ENCODE measurements at places on chromosomes 3 and 15. TPM values are rescaled to one million over a fixed set of nuclear protein-coding genes. Genes with fewer than 3 reads are reported as not detected.

PPIP5K1 gene
- total RNA-seq = 30.0 TPM

SPATA12 gene
- not detected for total RNA-seq

GOLGA6L10 gene
- total RNA-seq = 0.72 TPM

CHRD gene
- not detected for total RNA-seq

GPR171 gene
- 50.6 TPM for total RNA-seq

IMPG2 gene
- 0.56 TPM for total RNA-seq

PPP1R14D gene
- total RNA-seq = not detected

TMEM45A gene
- total RNA-seq = 0.15 TPM

THAP10 gene
- not detected for total RNA-seq

PROS1 gene
- not detected for total RNA-seq

REC114 gene
- total RNA-seq = not detected

- DNase-seq = no peak
Measured at GRCh38 chr3:59266551-59266950, 216.7 kb upstream of the CFAP20DC start.

GRCh38 chr3:16338999-16339398, 74.0 kb downstream of the OXNAD1 start:
- DNase-seq = no peak

GRCh38 chr15:71337197-71337845, 222.1 kb downstream of the THSD4 start:
- no peak for DNase-seq

- no peak for DNase-seq
Measured at GRCh38 chr3:111813441-111813840, 45.6 kb upstream of the PHLDB2 start.

DNA sequence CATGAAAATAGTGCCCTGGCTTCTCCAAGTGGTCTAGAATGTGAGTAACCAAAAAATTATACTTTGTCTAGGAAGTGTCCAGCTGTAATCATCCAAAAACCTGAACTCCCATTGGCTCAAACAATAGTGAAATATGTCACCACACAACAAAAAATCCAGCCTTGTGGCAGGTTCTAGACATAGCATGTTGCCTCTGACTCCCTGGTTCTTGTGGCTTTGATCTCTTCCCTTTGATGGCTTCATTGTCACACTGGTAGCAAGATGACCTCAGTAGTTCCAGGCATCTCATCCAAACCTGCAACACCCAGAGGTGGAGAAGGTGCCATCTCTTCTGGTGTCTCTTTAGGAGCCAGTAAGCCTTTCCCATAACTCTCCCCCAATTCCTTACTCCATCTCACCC, 74.7 kb downstream of the CMSS1 start:
- no peak for DNase-seq

DNA sequence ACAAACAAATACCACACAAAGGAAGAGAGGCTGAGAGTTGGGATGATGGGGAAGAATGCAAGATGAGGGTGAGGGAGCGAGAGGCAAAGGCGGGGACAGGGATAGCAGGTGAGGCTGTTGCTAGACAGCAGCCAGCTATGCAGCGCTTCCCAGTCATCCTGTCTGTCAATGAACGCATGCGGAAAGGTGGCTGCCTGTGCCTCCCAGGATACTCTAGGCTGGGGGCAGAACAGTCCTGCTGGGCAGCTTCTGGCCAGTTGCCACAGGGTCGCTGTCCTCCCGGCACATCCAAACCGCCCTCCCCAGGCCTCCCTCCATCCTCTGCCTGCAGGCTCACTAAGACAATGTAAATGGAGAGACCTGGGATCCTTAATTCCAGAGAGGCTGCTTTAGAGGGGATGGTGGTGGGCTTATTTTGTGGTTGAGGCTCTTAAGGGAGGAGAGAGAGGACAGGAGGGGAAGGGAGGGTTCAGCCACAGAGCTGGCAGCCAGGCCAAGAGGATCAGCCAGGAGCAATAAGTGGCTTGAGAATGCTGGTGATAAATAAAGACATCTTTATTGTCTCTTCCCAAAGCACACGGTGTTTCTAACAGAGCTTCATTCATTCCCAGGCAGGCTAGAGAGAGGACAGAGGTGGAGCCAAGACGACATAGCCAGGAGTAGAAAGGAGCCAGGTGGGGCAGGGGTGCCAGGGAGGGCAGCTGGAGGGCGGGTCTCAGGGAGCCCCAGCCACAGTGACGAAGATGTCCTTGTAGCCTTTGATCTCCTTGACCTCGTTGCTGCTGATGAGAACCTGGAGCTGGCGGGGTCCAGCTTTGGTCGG, 9.2 kb upstream of the TGM5 start:
- DNase-seq = no peak

DNA sequence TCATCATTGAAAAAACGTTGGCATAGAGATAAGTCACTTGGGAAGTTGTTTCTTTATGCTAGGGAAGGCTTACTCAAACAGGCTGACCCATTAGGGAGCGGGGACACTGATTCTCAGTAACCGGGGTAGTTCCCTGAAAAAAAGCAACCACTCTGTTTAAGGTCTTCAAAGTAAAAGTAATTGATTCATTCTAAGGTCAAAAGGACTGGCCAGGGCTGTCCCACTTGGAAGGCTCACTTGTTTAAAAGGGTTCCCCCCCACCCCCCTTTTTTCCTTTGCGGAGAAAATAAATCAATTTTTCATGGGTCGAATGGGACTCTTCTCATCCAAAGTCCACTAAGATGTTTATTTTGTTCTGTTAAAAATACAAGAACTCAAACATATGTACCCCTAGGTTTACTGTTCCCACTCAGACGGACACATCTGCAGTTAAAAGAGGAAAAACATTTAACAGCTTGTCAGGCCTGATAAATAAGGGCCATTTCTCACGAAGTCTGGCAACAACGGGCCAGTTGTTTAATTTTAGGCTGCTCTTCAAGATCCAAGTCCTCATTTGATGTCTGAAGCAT, 53.0 kb downstream of the ARHGEF3 start:
- DNase-seq = no peak

GRCh38 chr3:157920822-157921700, 185.2 kb downstream of the SHOX2 start:
- DNase-seq = no peak

DNA sequence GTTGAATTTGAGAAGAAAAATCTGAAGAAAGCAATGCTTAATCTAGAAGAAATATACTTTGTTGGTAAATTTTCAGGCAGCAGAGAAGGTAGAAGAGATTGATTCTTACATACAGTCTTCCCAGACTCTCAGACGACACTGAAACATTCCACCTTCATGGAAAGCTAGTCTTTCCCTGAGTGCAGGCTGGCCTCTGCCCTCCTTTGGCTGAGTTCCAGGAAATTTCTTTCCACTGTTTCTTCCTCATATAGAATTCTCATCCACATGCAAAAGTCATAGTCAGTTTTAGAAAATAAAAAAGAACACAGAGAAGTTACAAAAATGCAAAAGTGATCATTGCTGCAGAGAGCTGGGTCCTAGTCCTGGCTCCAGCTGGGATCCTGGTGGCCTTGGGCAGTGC, 142.5 kb upstream of the PRR23C start:
- DNase-seq = no peak

GRCh38 chr15:34059946-34060345, 20.9 kb upstream of the AVEN start:
- no peak for DNase-seq

DNA sequence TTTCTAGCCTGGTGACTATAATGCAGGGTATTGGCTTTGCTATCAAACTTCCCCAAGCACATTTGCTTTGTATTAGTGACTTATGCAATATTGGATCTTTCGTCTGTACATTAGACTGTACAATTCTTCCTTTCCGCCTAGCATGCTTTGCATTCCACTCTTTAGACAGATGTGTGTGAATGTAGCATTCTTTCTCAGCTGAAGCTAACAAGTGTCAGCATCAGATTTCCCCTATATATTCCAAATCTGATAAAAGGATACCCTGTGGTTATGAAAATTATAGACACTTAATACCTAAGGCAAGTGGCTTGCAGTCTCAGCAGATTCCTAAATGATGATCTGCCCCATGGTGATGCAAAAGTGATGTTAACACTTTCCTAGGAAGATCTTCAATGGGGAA, 360.1 kb downstream of the CNTN4 start:
- no peak for DNase-seq

DNA sequence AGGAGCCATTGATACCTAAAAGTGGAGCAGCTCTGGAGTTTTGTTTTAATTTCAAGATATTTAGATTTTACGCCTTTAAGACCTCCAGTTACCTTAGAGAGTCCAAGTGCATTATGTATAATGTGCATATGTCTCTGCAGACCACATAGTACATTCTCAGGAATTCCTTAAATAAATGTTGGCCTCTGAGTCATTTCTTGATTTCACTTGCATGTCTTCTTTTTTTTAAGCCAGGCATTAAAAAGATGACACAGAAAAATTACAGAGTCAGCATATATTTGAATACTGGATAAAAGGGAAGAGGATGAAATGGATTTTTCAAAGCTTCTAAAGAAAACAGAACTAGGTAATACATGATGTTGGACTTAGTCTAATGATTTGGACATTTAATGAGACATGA, 125.2 kb downstream of the TMCO5A start:
- DNase-seq = no peak

- DNase-seq = no peak
Measured at GRCh38 chr3:181265750-181266333, 276.3 kb upstream of the DNAJC19 start.

- no peak for DNase-seq
Measured at GRCh38 chr3:4994823-4995499, 15.7 kb downstream of the BHLHE40 start.

GRCh38 chr3:198079771-198080520, 119.9 kb downstream of the LMLN start:
- DNase-seq = no peak

DNA sequence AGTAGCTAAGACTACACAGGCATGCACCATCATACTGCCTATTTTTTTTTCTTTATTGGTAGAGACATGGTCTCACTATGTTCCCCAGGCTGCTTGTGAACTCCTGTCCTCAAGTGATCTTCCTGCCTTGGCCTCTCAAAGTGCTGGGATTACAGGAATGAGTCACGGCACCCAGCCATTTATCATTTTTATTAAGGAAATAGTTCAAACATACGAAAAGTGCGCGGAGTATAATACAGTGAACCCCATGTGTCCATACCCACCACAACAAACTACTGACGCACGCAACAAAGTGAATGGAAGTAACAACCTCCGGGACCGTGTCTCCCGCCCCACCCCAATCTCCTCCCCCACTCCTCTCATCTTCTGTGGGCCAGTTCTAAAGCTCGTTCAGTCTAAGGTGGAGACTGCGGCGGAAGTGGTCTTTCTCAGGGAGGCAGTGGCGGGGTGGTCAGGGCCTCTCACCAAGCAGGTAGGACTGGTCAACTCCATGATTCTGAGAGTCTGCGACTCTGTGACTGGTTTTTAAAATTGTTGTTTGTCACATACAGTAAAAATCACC, 42.1 kb downstream of the DNAJB8 start:
- no peak for DNase-seq

DNA sequence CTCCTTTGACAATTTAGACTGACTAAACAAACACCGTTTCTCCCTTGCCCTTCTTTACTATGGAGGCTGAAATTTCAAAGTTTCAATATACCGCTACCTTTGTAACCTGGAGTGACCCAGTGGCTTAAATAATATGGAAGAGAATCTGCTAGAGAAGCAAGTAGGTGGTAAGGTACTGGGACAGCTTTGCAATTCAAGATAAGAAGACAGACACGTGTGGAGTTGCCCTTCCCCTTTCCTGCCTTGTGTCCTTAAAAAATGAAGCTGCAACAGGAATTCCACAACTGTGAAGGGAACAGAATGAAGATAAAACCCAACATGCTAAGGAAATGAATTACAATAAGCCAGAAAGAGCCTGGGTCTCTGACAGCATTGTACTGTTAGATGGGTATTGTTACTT, 26.4 kb downstream of the CBLB start:
- no peak for DNase-seq
